Activated CD8-positive, alpha-beta memory T cell treated with anti-CD3 and anti-CD28 coated beads for 36 hours (primary cell): ENCODE measurements at places on chromosomes 5 and 9. TPM values are rescaled to one million over a fixed set of nuclear protein-coding genes. Genes with fewer than 3 reads are reported as not detected.

Gene C9orf153
- total RNA-seq = not detected

Gene ANGPTL2
- total RNA-seq = not detected

Gene SPATA9
- not detected for total RNA-seq

Gene S1PR3
- total RNA-seq = 0.67 TPM

Gene IL13
- 17.8 TPM for total RNA-seq

Gene ACSL6
- total RNA-seq = 20.9 TPM
